Effector CD4-positive, alpha-beta T cell (primary cell): ENCODE measurements at places on chromosomes 7 and 10.

DNA sequence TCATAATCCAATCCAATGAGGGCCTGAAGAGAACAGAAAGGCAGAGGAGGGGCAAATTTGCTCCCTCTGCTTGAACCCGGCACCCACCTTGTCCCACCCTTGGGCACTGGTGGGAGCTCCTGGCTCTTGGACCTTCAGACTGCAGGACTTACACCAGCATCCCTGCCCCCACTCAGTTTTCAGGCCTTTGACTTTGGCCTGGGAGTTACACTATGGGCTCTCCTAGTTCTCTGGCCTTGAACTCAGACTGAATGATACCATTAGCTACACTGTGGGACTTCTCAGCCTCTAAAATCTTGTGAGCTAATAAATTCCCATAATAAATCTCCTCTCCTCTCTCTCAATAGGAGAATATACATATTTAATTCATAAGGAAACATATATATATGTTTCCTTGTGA is 114.4 kb downstream of the AHR start:
- DNase-seq = no peak

DNA sequence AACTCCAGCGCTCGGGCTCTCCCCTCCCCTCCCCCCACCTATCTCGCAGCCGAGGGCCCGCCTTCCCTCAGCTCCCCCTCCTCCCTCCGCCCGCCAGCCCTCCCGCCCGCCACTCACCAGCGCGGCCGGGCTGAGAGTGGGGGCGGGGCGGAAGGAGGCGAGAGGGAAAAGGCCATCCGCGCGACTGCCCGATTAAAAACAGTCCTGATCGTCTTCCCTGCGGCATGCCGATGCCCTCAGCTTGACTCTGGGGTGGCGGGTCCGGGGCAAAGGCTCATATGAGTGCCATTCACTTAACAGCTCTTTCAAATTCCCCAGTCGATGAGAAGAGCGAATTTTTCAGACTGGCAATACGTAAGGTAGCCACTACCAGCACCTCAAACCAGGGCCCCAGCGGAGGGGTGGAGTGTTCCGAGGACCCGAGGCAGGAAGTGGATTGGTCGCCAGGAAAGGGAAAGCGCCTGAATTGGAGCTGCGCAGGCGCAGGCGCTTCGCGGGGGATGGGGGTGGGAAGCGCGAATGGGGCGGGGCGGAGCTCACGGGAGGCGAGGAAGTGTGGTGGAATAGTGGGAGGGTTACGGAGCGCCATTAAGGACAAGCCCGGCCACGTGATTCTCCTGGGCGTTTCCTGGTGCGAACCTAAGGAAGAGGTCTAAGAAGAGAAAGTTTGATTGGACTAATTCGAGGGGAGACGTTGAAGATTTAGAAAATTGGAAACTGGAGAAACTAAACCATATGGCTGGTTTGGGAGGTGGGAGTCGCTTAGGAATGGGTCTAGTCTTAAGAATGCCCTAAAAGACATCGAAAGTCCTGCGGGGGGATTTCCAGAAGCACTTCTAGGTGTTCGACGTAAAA is at the start of gene UPF2:
TSS of gene UPF2 (minus strand) at position 13 of the 855 bp plus-strand sequence. CDS start 7,386 bp downstream, outside the sequence.
- DNase-seq = peak; percentile 94

DNA sequence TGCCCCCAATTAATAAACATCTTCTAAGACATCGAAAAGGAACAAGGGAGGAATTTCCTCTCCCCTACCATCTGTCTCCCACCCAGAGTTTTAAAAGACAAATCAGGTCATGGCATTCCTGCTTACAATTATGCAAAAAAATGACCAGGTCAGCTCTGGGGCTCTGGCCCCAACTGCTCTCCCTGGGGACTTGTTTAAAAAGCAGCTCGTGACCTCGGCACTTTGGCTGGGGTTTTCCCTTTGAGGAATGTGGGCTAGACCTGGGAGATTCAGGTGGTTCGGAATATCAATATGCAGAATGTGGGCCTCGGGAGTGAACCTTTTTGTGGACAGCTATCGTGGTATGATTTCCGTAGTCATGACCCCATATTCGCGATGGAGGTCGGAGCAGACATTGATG is 648 bp upstream of the RADIL start:
- no peak for DNase-seq

DNA sequence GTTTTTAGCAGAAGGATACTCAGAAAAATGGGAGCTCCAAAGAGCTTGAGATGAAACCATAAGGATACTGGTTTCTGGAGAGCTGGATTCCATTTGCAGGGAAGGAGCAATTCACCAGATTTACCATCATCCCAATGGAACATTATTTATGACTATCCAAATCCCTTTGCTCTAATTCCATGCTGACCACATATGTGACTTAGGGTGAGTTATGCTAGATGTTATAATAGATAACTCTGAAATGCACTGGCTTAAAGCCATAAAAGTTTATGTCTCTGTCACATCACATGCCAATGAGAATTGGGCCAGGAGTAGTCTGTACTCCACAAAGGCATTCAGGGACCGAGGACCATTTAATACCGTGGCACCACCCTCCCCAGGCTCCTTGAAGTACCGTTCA is 185.2 kb downstream of the SKIDA1 start:
- DNase-seq = no peak

GRCh38 chr7:141551094-141551781 is at the start of gene AGK:
TSS of gene AGK (plus strand) at chr7:141551410. CDS start at chr7:141555467, 4,057 bp downstream.
- DNase-seq = peak; percentile 50

- no peak for DNase-seq
Measured at GRCh38 chr10:57823398-57823797, 444.3 kb downstream of the IPMK start.

- DNase-seq = no peak
Measured at GRCh38 chr10:28984431-28984830, 304.4 kb upstream of the LYZL1 start.

DNA sequence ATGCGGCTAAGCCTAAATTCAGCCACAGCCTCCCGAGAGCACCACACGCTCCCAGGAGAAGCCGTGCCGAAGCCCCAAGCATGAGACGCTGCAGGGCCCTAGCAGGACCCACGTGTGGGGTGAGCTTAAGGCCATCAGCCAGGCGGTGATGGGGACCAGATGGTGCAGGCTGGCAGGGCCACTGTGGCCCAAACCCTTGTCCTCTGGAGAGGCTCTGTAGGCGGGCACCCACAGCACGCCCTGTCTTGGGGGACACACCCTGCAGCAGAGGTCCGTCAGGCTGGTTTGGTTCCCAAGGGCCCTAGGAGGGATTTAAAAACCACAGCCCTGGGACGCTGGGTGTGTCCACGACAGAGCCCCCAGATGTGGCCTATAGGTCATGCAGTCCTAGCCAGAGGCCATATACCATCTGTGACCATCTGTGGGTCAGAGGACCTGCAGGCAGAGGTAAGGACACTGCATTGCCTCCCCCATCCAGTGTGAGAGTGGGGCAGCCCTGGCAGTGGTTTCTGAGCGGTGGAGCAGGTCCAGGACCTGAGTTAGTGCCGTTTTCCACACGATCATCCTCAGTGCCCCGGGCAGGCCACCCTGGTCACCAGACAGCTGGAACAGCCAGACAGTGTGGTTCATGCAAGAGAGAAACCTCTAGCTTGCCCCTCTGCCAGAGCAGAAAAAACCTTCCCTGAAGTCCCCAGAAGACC is 39.6 kb upstream of the INPP5A start:
- DNase-seq = no peak

- no peak for DNase-seq
Measured at GRCh38 chr7:20825555-20825954, 38.9 kb upstream of the SP8 start.

DNA sequence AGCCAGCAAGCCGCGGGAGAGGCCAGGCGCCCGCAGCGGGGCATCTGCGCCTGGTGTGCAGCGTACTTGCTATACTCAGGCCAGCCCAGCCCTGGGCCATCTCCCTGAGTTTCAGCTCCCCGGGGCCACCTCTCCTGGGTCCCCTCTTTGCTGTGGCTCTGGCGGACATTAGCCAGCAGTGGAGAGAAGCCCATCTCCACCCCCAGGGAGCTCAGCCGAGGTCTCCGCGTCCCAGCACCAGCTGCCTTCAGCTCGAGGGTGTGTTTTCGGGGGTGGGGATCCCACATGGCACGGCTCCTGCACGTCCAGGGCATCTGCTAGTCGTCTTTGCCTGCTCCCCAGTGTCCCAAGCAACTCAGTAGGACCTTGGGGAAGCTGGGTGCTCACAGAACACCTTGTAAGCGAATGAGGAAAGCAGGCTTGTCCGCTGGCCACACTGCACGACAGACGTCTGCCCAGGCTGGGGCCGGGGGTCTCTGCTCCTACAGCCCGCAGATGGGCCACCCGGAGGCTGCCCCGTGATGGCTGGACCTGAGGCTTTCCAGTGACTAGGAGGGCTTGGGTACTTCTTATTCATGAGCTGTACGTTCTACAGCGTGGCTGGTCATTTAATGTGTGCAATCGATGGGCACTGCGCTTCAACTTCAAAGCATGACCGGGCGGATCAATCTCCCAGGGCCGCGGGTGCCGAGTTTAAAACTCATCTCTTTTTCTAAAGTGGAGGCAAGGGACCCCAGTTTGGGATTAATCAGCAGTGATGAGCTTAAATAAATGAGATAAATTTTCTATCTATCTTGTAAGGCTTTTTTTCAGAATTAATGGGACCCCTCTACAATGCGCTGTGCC is 455.7 kb downstream of the DNAJB6 start:
- DNase-seq = no peak

GRCh38 chr10:98344589-98345038 is 70.4 kb downstream of the PYROXD2 start:
- no peak for DNase-seq

DNA sequence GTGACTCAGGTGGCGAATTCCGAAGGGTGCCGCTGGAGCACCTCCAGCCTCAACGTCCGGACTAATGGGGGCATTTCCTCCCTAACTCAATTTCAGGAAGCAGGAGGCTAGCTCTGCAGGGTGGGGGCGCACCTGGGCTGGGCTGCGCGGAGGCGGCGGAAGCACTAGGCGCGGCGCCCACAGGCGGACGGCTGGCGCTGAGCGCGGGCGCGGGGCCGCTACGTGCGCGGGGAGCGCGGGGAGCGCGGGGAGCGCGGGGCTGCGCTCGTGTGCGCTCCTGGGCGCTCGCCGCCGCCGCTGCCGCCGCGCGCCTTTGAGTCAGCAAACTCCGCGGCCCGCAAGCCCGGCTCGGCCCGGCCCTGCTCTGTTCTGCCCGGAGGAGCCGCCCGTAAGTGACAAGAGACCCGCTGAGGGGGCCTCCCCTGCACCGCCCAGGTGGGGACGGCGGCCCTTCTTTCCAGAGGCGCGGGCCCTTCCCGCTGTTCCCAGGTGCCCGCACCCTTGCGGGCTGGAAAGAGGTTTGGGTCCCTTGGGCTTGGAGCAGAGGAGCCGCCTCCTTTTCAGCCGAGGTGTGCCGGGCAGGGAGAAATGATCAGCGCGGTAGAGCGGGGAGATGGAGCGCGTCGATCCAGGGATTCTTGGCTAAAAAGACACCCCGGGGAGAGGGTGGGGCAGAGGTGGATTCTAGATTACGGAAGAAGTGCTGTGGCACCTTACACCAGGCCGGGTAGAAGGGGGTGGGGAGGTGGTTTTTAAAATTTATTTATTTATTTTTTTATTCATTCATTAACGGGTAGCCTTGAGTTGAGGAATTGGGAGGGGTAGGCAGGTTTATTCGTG is at the start of gene SNX10:
TSS of gene SNX10 (plus strand) at position 164 of the 840 bp plus-strand sequence. CDS start 54,581 bp downstream, outside the sequence.
- peak; percentile 52 for DNase-seq

- no peak for DNase-seq
Measured at GRCh38 chr7:73728551-73728950, 9.1 kb upstream of the STX1A start.

DNA sequence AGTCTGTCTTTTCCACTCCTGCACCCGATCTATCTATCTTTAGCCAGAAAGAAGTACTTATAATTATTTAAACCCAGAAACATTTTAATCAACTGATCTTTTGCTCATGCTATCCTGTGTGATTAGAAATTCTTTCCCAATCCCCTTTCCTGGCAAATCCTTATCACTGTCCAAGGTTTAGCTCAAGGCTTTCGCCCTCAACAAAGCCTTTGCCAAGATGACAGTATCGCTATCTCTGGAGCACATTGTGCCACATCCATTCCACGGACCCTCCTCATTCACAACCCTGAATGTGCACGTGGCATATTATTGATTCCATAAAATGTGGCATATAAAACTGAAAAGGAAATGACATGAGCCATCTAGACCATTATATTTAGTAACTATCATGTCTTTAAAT is 71.3 kb downstream of the PTN start:
- DNase-seq = no peak

- DNase-seq = no peak
Measured at GRCh38 chr7:114650491-114650890, 235.9 kb downstream of the FOXP2 start.

- DNase-seq = no peak
Measured at GRCh38 chr10:132940791-132941465, 1.4 kb downstream of the CFAP46 start.

- DNase-seq = no peak
Measured at GRCh38 chr7:5564894-5565293, 141.3 kb upstream of the TNRC18 start.

GRCh38 chr7:1409555-1409954 is 49.7 kb downstream of the MICALL2 start:
- DNase-seq = no peak

DNA sequence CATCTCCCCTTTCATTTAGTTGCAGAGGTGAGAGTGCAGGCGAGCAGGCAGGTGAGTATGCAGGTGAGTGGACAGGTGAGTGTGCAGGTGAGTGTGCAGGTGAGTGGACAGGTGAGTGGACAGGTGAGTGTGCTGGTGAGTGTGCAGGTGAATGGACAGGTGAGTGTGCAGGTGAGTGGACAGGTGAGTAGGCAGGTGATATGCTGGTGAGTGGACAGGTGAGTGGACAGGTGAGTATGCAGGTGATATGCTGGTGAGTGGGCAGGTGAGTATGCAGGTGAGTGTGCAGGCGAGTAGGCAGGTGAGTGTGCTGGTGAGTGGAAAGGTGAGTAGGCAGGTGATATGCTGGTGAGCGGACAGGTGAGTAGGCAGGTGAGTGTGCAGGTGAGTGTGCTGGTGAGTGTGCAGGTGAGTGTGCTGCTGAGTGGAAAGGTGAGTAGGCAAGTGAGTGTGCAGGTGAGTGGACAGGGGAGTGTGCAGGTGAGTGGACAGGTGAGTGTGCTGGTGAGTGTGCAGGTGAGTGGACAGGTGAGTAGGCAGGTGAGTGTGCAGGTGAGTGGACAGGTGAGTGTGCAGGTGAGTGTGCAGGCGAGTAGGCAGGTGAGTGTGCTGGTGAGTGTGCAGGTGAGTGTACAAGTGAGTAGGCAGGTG is 165.6 kb downstream of the ADARB2 start:
- no peak for DNase-seq

- DNase-seq = no peak
Measured at GRCh38 chr7:155576900-155577508, 30.6 kb upstream of the CNPY1 start.

DNA sequence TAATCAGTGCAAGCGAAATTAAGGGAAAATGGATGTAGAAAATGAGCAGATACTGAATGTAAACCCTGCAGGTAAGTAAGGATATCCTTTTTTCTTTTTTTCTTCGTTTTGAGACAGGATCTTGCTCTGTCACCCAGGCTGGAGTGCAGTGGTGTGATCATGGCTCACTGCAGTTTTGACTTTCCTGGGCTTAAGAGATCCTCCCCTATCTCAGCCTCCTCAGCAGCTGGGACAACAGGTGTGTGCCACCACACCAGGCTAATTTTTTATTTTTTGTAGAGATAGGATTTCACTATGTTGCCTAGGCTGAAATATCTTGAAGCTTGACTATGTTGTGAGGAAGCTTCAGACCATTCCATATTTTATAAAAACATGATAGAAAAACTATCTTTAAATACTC is 4.3 kb downstream of the PDCD4 start:
- DNase-seq = no peak
